Renal cortex interstitium (tissue), 15 donors: ENCODE measurements at places on chromosomes 5 and 9. TPM values are rescaled to one million over a fixed set of nuclear protein-coding genes. Genes with fewer than 3 reads are reported as not detected.

PCDHGC5 gene
- polyA plus RNA-seq, result 1.2 TPM

DNA sequence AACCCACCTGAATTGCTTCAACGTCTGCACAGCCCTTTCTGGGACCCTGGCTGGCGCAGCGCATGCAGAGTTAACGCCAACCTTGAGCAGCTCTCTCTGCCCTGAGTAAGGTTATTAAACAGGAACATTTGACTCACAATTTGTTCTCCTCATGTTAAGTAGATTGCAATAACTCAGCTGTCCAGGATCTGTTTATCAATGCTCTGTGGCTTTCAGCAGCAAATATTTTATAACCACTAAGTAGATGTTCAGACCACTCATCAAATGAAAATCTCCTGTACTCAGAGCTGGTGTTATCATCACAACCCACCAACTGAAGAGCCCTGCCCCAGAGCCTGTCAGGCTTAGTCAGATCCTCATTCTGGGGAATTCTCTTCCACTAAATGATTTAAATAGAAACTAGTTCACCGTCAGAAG is 403.0 kb downstream of the ZNF608 start:
- DNase-seq, result no peak

GRCh38 chr9:110337727-110338126 is at the start of gene TXNDC8:
Gene TXNDC8 (minus strand): TSS chr9:110337863.
- no peak for DNase-seq

GRCh38 chr5:167207081-167207480 is 1084.4 kb upstream of the WWC1 start:
- DNase-seq, result no peak

DNA sequence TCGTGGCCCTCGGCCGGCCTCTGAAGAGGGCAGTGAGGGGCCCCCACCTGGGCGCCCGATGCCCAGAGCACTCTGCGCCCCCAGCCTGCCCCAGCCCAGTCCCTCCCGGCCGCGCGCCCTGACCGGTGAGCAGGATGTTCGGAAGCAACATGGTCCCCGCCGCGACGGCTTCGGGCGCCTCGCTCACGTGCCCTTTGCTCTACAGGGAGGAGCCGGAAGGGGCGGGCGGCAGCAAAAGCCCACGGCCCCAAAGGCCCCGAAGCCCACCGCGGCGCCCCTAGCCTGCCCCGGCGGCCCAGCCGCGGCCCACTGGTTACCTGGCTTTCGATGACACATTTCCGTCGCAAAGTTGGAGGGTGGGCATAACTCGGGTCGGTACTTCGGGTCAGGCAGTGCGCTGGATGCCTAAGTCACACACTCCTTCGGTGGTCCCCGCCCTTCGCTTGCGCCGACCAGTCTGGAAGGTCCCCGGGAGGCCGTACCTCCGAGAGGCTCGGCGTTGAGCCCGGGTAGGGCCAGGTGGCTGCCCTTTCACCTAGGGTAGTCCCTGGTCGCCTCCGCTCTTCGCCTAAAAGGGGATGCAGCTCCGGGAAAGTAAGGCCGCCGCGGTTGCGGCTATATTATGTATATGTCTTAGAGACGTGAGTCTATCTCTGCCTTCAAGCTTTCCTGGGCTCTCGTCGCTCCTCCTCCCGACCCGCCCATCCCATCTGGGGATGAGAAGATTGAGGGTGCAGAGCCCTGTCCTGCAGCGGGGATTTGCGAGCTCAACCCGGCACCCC is at the start of the genes AK6, RAD17 and TAF9:
Gene AK6, minus strand, starts transcription at position 181 of the 782 bp plus-strand sequence. Its CDS starts 30 bp downstream, at position 151.
Gene RAD17, plus strand, starts transcription at position 479 of the 782 bp plus-strand sequence. CDS start 2,391 bp downstream, outside the sequence.
Gene TAF9, minus strand, starts transcription at position 181 of the 782 bp plus-strand sequence. CDS start 3,783 bp downstream, outside the sequence.
- peak; percentile 85 for DNase-seq

CDC14B gene
- 28.4 TPM for polyA plus RNA-seq

INSYN2B gene
- 1.9 TPM for polyA plus RNA-seq

- no peak for DNase-seq
Measured at GRCh38 chr5:178644826-178645545, 18.1 kb upstream of the CLK4 start.

SHISAL2B gene
- polyA plus RNA-seq, result not detected

CD14 gene
- 11.5 TPM for polyA plus RNA-seq

- no peak for DNase-seq
Measured at GRCh38 chr9:109780453-109781033, 545 bp downstream of the PALM2AKAP2 start.

GPR151 gene
- not detected for polyA plus RNA-seq

GRCh38 chr9:3419893-3420292 is 105.9 kb downstream of the RFX3 start:
- DNase-seq, result no peak

DNA sequence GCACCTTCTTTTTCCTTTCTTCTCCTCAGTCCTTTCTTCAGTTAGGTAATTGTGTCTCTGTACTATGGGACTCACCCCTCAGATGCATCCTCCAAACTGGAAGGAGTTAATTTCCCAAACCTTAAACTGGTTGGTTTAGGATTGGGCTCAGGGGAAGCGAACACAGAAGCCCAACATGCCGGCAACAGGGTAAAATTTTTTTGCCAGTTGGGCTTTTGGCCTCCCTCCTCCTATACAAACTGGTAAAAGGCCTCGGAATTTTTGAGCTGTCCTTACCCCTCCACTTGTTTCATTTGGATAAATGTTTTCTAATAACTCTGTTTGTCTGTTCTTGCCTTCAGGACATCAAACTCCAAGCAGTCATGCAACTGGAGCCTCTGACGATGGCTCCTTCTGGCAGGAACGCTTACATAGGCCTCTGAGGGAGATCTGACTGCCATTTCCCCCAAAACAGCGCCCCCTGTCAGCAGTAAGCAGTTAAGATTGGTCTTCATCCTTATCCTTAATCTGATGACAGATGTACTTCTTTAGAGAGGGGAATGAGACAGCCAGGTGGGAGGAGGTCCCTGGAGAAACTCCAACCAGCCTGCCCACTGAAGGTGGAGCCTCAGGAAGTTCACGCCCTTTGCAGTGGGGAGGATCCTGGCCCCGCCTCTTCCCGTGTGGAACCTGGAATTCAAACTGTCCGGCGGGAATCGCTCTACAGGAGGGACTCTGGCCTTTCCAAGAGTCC is 57.8 kb upstream of the SPINK5 start:
- DNase-seq, result no peak
